Activated naive CD4-positive, alpha-beta T cell treated with anti-CD3 and anti-CD28 coated beads, Interleukin-2, amount 50 U/mL, for 16 hours (primary cell): ENCODE measurements at places on chromosomes 7 and 10.

DNA sequence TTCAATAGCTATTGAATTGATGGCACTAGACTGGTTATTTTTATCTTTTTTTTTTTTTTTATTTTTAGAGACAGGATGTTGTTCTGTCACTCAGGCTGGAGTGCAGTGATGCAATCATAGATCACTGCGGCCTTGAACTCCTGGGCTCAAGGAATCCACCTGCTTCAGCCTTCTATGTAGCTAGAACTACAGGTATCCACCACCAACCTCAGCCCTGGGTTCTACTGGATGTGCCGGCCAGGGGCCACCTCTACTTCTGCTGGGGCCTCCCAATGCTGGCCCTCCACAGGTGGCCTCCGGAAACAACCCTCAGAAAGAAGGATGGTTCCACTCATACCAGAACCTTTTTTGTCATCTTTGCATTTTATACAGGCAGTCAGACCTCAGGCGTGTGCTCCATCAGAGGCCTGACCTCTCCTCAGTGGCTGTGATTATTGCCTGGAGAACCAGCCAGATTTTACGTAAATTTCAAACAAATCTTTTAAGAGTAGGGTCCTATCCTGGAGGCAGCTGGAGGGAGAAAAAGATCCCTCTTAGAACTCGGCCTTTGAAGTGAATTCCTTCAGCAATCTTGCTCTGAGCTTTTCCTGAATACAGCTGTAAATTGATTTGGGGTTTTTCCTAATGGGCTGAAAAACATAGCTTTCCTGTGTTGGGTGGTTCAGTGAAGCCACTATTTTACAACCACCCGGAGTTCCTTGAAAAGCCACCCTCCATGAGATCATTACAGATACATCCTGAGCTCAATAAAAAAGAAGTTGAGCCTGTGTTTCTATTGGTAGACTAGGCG lies 110.0 kb downstream of the SPAG6 start:
- no peak for DNase-seq

DNA sequence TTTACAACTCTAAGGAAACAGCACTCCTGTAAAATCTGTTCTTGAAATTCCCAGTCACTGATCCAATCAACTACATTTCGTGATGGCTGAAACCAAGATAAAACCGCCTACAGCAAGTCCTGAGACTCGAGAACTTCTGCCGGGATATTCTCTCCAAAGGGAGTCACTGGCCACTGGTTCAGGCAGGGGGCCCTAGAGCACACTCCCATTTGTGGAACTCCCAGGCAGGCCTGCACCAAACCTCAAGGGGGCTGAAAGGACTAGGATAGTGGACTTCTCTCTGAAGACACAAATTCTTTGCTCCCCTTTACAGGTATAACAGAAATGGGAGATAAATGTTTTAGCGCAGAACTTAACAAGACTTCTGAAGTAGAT lies 16.3 kb downstream of the CYTH3 start:
- no peak for DNase-seq

- DNase-seq: no peak
These were observed 934 bp downstream of the PRTFDC1 start for GRCh38 chr10:24951201-24952142.

DNA sequence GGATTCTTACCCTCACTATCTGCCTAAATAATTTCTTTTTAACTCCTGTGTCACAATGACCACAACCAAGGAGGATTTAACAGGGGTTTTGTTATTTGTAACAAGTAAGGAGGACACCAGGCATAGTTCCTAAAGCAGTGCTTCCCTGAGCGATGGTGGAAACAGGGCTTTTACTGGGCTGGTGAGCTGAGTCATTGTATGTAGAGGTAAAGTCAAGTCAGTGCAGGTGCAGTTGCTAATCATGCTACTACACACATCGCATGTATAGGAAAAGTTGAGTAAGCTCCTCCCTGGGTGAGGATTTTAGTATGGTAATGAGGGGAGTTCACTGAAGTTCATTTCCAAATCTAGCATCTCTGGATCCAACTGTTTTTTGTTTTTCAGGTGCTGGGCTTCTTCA lies 22.9 kb upstream of the ABCA13 start:
- no peak for DNase-seq

GRCh38 chr7:26183545-26184280 lies 16.8 kb downstream of the HNRNPA2B1 start:
- no peak for DNase-seq

DNA sequence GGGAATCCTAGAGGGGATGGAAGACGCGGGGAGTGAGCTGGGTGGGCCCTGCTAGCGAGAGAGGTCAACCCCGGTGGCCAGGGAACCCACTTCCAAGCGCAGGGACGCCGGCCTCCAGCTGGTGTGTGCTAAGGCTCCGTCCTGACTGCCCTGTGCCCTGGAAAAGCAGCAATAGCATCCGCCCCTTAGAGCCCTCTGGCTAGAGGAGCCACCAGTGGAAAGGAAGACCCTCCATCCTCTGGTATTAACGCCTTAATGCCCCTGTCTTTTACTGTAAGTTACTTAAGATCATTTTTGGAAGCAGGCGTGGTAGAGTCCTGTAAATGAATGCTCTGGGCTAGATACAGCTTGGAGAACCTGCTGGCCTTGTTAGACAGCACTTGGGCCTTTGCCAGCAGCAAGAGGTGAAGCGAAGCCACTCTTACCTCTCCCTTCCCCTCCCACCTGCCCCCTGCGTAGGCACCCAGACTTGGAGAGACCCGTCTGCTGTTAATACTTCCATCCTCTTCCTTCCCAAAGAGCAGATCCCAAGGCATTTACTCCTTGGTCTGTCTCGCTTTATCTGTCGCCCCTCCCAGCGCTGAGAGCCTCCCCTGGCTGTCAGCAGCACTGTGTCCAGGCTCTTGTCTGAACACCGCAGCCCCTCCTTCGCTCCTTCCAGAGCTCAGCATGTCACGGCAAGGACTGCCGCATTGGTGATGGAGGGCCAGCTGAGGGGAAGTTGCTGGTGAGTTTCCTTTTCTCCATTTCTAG lies 4.6 kb downstream of the REPIN1 start:
- no peak for DNase-seq

DNA sequence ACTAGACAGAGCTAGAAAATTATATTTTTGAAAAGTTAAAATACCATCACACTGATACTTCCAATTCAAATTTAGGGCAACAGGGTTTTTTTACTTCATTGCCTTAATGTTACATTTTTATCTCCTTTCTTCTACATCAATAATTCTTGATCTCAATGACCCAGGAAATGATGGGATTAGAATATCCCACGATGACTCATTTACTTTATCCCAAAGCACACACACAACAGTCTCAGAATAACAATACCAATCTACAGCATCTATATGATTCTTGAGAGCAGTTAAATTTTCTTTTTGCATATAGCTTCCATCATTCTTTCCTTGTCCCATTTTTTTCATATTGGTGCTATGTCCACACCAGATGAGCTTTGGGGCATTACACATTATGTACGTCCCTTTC lies 98.4 kb upstream of the EEPD1 start:
- no peak for DNase-seq

DNA sequence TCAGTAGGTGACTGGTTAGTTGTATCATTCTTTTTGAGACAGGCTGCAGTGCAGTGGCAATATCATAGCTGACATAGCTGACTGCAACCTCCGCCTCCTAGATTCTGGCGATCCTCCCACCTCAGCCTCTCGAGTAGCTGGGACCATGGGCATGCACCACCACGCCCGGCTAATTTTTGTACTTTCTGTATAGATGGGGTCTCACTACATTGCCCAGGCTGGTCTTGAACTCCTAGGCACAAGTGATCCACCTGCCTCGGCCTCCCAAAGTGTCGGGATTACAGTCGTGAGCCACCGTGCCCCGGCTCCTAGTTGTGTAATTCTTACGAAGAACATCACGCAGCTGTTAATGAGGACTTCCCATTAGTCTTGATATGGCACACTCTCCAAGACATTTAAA lies 123.4 kb upstream of the VKORC1L1 start:
- DNase-seq: no peak

GRCh38 chr7:1062296-1063294 lies 18.2 kb downstream of the GPR146 start:
- DNase-seq: no peak

- peak; percentile 77 for DNase-seq
These were observed 759 bp downstream of the FGFBP3 start for GRCh38 chr10:91908337-91909116.

- no peak for DNase-seq
These were observed 53.5 kb downstream of the PODXL start for GRCh38 chr7:131502810-131503508.

DNA sequence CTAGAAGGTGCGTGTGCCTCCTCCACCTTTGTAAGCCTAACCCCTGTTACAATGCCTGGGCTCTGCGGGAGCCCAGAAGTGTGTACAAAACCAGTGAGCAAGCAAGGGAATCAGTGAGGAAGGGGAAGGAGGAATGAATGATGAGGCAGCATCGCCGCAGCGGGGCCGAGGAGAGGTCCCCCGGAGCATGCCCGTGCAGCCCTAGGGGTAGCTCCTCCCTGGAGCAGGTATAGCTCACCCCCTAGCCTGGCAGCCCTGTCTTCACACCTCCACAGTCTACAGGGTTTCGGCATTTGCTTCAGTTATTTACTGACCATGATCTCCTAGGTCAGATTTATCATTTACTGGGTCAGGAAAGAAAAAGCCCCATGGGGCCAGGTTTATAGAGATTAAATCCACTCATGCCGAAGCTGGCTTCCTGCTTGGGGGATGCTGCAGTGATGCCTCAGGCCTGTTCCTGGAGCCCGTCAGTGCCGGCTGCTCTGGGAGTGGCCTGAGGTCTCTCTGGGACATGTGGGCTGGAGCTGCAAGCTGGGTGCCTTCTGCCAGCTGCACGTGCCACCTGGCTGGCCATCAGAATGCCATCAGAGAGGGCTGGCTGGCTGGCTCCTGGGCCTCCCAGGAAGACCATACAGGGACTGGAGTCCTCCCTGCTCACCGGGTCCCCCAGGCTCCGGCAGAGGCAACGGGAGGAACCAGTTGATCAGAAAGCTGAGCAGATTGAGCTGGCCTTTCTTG lies 138.9 kb downstream of the GRK5 start:
- DNase-seq: no peak

DNA sequence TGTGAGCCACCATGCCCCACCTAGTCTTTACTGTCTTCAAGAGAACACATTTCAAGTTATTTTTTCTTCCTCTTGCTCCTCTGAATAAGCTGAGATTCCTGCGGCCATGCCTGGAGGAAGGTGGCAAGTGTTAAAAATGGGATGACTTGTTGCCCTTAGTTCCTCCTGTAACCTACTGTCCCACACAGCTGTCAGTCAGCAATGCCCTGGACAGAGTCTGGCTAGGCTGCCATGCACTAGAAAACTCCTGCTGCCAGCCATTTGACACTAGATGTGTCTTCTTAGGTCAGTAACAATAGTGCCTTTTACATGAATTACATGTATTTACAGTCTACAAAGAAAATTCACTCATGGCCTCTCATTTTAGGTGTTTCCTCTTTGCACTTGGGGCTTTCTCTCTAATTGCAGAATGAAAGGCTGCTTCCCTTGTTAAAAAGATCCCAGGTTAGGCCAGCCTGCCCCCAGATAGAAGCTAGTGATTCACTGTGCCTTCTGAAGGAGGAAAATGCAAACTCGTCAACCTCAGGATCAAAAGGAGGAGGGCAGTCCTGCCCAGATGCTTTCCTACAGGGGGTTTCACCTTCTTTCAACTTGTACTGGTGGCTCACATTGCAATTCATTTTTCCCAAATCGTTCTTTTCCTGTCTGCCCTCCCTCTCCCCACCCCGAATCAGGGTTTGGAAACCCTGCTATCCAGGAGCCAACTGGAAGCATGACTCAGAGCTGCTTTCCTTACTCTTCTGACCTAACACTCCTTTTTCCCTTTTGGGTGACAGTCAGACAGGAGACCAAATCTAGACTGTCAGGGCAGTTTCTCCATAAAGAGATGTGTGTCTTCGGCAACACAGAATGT lies 136.6 kb downstream of the SPAG6 start:
- DNase-seq: no peak

- DNase-seq: no peak
These were observed 1.9 kb downstream of the VWDE start for GRCh38 chr7:12401538-12402364.

DNA sequence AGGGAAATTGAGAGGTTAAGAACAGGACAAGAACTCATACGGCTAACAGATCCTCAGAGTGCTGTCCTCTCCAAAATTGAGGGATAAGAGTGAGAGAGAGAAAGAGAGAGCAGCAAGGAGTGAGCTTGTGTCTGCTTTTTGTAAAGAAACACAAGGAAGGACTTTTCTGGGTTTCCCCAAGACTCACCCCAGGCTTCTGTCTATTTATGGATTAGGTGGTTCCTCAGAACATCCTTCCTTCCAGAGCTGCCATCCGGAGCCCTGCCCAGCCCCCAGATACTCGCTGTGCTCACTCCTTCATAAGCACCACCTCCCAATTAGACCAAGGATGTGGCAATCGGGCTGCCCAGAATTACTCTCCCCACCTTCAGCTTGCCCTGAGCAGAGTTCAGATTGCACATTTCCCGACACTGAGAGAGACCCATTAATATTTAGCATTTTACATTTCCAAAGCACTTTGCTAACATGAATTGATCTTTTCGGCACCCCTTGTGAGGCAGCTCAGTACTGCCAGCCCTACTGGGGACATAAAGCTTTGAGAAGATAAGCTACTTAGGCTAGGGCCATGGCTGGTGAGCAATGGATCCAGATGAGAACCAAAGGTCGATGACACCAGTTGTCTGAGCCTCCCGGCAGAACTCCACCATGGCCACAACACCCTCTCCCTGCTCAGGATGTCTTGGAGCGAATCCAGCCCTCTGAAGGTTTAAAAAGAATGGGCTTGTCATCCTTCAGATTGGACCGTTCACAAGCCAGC lies 19.2 kb upstream of the R3HCC1L start:
- DNase-seq: no peak

DNA sequence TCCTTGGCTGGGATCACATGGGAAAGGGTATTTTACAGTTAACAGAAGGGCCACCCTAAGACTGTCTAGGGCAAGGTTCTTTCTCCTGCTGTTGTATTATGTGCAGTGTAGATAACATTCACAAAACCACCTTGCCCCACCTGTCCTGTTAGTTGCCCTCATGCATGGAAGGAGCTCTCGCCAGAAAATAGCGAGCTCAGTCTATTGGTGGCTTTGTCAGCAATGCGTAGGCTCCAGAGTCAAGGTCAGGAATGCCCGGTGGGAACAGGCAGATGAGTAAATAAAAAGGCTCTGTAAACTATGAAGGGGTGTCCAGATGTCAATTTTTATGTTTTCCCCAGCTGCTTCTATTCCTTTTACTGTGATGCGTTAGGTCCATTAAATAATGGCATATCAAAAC lies 107.1 kb upstream of the WDR11 start:
- no peak for DNase-seq

DNA sequence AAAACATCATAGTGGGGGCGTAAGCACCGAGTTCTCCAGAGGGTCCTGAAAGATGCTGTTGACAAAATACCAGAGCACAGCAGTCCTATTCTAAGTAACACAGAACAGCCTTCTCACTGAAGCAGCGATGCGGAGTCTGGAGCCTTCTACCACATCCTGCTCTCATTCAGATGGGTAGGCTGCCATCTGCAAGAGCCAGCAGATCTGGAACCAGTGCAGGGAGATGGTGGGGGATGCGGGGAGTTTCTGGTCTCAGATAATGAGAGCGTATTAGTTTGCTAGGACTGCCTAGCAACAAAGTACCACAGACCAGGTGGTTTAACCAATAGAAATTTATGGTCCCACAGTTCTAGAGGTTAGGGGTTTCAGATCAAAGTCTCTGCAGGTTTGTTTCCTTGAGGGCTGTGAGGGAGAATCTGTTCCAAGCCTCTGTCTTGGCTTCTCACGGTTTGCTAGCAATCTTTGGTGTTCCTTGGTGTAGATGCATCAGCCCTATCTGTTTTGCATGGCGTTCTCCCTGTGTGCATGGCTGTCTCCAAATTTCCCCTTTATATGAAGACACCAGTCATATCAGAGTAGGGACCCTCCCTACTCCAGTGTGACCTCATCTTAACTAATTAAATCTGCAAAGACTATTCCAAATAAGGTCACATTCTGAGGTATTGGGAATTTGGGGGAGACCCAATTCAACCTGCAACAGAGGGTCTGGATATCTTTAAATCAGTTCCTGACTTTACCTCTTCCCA lies 52.0 kb upstream of the STEAP1B start:
- DNase-seq: no peak
